ENCODE measurements at places on chromosomes 1 and 21.

DNA sequence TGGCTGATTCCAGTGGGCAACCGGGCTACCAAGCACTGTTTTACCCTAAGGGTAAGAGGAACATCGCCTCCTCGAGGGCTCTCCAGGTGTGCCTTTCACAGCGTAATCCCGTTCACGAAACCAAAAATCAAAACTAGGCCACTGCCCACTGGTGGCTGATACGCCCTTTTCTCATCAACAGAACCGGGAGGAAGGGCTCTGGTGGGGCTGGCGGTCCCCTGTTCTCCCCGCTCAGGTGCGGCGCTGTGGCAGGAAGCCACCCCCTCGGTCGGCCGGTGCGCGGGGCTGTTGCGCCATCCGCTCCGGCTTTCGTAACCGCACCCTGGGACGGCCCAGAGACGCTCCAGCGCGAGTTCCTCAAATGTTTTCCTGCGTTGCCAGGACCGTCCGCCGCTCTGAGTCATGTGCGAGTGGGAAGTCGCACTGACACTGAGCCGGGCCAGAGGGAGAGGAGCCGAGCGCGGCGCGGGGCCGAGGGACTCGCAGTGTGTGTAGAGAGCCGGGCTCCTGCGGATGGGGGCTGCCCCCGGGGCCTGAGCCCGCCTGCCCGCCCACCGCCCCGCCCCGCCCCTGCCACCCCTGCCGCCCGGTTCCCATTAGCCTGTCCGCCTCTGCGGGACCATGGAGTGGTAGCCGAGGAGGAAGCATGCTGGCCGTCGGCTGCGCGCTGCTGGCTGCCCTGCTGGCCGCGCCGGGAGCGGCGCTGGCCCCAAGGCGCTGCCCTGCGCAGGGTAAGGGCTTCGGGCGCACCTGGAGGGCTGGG, at the start of gene IL6R:
TSS of gene IL6R (plus strand) at position 360 of the 763 bp plus-strand sequence. CDS start at position 647, 287 bp downstream.
- peak; percentile 99 for DNase-seq

DNA sequence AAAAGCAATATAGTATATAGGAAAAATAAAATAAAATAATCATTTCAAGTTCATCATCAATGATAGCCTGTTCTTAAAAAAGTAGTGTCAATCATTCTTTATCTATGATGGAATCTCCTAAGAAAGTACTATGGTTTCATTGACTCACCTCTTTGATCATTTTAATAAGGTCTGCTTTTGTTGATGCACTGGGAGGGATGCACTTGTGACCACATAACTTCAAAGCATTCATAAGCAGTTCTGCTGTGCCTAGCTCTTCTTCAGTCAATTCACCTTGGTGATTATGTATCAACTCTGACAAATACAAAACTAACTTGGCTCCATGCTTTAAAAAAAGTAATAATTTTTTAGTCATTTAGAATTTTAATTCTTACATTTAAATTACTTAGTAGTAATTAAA, 84.8 kb upstream of the GNG4 start:
- DNase-seq, result no peak

GRCh38 chr1:153774780-153775457, at the start of gene SLC27A3:
SLC27A3 (plus strand) TSS chr1:153775407; CDS start chr1:153775498, 91 bp downstream.
- peak; percentile 62 for DNase-seq

GRCh38 chr1:23167353-23168078, 1.1 kb downstream of the LUZP1 start:
- DNase-seq, result peak; percentile 78

- no peak for DNase-seq
Measured at GRCh38 chr1:64511044-64511443, 41.1 kb downstream of the CACHD1 start.
